ENCODE measurements at places on chromosomes 16 and 17.

- DNase-seq, result no peak
Observed at GRCh38 chr16:67147437-67148140, 3.2 kb downstream of the B3GNT9 start.

- DNase-seq, result no peak
Observed at GRCh38 chr16:56633535-56633934, 1.1 kb downstream of the MT1M start.

DNA sequence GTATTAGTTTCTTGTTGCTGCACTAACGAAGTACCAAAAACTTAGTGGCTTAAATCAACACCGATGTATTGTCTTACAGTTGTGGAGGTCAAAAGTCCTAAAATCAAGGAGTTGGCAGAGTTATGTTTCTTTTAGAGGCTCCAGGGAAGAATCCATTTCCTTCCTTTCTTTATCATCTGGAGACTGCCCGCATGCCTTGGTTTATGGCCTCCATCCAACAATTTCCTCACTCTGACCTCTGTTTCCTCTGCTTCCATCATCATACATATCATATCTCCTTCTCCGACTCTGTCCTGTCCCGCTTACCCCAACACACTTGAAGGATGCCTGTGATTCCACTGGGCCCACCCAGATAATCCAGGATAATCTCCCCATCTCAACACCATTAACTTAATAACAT is 627.8 kb downstream of the KCNJ2 start:
- DNase-seq, result no peak

DNA sequence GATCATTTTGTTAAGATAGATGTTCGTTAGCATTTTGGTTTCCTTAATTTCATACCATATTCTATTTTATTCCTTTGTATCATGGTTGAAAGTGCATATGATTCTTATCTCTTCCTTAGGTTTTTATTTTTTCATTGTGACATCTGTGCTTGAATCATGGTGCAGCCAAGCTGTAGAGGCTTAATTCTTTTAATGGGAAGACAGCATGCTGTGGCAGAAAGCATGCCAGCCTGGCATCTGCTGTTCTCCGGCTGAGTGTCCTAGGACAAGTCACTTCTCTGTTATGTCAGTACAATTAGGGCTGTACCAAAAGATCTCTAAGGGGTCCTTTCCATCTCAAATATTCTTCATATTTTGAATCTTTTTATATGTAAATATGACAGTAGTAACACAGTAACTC is 68.5 kb upstream of the PMFBP1 start:
- no peak for DNase-seq

- DNase-seq, result no peak
Observed at GRCh38 chr17:39916918-39917317, 1.5 kb downstream of the GSDMB start.

- DNase-seq, result peak; percentile 88
Observed at GRCh38 chr17:7204828-7205461, 14.7 kb downstream of the DLG4 start.

- DNase-seq, result no peak
Observed at GRCh38 chr17:12856416-12856815, 67.1 kb downstream of the ARHGAP44 start.

GRCh38 chr16:28068976-28069375 is 5.5 kb upstream of the GSG1L start:
- no peak for DNase-seq

DNA sequence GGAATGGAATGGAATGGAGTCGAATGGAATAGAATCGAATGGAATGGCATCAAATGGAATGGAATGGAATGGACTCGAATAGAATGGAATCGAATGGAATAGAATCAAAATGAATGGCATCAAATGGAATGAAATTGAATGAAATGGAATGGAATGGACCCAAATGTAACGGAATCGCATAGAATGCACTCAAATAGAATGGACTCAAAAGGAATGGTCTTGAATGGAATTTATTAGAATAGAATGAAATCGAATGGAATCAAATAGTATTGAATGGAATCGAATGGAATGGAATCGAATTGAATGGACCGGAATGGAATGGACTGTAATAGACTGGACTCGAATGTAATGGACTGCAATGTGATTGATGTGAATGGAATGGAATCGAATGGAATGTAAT is 501.4 kb upstream of the WSB1 start:
- no peak for DNase-seq

DNA sequence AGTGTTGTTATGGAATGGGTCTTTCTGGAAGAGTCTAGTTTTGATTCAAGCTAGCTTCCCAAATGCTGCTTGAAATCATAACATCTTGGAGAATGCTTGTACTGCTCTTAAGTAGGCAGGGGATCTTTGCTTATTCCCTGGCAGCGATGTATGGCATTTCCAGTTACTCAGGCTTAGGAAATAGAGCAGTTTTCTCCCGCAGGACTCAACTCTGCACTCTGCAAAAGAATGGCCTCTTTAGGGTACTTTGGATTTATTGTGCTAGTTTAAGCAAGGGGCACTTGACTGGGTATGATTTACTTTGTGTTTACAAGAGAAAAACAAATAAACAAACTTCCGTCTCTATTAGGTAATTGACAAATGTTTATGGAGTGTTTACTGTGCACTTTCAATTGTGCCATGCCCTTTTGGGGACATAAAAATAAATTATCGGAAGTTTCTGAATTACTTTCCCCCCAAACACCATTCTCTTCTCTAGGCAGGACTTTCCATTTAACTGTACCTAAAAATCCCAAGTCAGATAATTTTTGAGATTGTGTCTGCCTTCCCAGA is 164.0 kb downstream of the MAP2K6 start:
- no peak for DNase-seq

GRCh38 chr16:68590201-68590994 is 51.3 kb downstream of the ZFP90 start:
- DNase-seq, result peak; percentile 17

DNA sequence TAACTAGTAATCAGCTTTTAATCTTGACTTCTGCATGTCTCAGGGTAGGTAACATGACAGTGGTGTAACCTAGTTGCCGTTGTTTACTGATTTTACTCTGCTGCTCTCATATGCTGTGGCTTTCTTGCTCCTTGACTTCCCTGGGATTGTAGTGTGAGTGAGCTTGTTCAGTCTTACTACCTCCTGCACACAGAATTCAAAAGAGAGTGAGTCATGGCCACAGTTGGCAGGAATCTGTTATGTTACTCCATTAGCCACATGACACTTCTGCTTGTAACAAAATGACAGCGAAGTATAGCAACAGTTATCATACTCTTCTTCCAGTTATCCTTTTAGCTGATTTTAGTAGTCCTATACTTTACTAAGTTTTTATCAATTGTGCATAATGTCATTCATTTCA is 18.8 kb downstream of the TNRC6A start:
- DNase-seq, result no peak

- no peak for DNase-seq
Observed at GRCh38 chr17:9032583-9032982, 11.3 kb downstream of the NTN1 start.

GRCh38 chr16:23597003-23597756 is 1.1 kb upstream of the NDUFAB1 start:
- no peak for DNase-seq

- DNase-seq, result no peak
Observed at GRCh38 chr16:87582216-87582965, 19.9 kb upstream of the JPH3 start.

DNA sequence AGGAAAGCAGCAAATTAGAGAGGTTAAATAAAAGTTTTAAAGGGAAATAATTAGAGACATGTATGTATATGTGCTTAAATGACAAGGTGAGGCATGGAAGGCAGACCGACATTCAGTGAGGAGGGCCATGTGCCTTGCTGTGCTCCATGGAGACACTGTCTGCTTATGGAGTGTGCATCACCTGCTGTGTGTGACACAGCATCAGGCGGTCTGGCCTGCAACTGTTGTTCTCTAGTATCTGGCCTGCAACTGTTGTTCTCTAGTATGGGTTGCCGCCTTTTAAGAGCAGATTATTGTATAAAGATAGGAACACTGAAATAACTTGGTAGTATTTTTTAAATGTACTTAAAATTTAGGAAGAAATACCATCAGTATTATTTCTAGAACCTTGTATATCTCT is 225.1 kb downstream of the LGALS9B start:
- DNase-seq, result no peak
